ENCODE measurements at places on chromosomes 11 and 22. TPM values are rescaled to one million over a fixed set of nuclear protein-coding genes. Genes with fewer than 3 reads are reported as not detected.

Gene SESN3
- 213 TPM for total RNA-seq

Gene TSPAN18
- 80.4 TPM for total RNA-seq

Gene F2
- total RNA-seq = 0.29 TPM

Gene UQCC3
- 5.7 TPM for total RNA-seq

Gene ADM2
- total RNA-seq = 37.6 TPM

Gene USP28
- 20.0 TPM for total RNA-seq

Gene PNPLA3
- total RNA-seq = 14.7 TPM

Gene GSTT2
- total RNA-seq = 0.76 TPM

Gene HPX
- total RNA-seq = 9.6 TPM

DNA sequence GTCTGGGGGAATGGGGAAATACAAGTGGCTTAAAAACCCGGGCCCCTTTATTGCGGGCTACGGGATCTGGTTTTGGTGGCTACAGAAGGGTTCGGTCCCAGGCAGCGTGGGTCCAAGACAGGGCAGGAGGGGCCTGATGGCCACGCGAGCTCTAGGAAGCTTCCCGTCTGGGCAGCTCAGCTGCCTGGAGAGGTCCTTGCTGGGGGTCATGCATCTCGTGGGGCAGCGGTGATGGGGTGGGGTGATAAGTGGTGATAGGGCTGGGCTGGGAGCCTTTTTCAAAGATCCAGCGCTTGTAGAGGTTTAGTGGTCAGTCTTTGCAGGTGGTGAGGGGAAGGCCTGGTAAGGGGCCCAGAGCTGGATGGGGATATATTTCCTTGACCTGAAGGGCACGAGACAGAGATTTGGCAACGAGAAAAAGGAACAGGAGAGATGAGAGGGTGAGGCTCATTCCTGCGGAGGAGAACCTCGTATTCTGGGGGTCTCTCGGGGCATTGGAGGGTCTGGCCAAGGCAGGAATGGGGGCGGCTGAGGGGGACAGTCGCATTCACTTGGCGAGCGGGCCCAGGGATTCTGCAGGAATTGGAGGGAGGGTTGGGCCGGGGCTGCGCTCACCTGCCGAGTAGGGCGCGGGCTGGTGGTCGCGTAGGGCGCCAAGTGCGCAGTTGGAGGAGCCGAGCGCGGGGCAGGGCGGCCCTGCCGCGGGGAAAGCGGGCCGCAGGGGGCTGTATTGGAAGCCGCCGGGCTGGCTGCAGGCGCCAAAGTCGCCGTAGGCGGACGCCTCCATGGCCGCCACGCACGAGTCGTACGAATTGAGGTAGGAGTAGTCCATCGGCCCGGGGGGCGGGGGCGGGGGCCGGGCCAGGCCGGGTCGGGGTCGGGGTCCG lies 560 bp downstream of the PHOX2A start:
- DNase-seq = no peak

DNA sequence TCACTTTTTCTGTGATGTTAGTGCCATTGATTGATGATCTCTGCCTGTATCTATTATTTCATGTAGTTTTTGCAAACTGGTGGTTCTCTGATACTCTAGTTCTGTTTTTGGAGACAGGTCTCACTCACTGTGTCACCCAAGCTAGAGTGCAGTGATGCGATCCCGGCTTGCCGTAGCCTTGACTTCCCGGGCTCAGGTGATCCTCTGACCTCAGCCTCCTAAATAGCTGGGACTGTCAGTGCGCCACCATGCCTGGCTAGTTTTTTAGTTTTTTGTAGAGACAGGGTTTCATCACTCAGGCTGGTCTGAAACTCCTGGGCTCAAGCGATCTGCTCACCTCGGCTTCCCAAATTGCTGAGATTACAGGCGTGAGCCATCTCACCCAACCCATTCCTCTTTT lies 16.4 kb downstream of the TEAD1 start:
- no peak for DNase-seq

- DNase-seq = no peak
These were observed 34.3 kb downstream of the SCUBE1 start for GRCh38 chr22:43308836-43309235.

GRCh38 chr22:25572708-25573171 lies 8.3 kb downstream of the GRK3 start:
- DNase-seq = no peak

GRCh38 chr22:49751966-49752597 lies 75.6 kb downstream of the BRD1 start:
- DNase-seq = no peak

GRCh38 chr11:12841946-12842630 lies 167.0 kb upstream of the RASSF10 start:
- no peak for DNase-seq

DNA sequence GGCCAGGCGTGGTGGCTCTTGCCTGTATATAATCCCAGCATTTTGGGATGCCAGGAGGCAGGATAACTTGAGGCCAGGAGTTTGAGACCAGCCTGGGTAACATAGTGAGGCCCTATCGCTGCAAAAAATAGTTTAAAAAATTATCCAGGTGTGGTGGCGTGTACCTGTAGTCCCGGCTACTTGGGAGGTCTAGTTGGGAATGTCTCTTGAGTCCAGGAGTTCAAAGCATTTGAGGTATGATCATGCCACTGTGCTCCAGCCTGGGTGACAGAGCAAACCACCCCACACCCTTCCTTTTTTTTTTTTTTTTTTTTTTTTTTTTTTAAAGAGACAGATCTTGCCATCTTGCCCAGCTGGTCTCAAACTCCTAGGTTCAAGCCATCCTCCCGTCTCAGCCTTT lies 16.8 kb downstream of the CBL start:
- DNase-seq = no peak

DNA sequence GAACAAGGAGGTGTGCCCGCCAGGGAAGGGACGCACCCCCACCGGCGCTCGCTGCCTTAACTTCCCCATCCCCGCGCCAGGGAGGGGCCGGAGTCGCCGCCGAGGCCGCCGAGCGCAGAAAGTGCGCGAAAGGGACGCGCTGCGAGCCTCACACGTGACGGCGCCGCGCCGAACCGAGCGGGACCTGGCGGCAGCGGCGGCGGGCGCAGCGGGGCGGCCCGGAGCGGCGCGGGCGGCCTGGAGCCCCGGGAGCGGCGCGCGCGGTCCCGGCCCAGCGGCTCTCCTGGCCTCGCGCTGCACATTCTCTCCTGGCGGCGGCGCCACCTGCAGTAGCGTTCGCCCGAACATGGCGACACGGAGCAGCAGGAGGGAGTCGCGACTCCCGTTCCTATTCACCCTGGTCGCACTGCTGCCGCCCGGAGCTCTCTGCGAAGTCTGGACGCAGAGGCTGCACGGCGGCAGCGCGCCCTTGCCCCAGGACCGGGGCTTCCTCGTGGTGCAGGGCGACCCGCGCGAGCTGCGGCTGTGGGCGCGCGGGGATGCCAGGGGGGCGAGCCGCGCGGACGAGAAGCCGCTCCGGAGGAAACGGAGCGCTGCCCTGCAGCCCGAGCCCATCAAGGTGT lies at the start of gene SORL1:
Gene SORL1 (plus strand): TSS at position 329 of the 623 bp plus-strand sequence. CDS start 18 bp downstream, at position 347.
- DNase-seq = peak; percentile 86

- no peak for DNase-seq
These were observed 26.1 kb downstream of the GLYATL1 start for GRCh38 chr11:58965246-58965985.

DNA sequence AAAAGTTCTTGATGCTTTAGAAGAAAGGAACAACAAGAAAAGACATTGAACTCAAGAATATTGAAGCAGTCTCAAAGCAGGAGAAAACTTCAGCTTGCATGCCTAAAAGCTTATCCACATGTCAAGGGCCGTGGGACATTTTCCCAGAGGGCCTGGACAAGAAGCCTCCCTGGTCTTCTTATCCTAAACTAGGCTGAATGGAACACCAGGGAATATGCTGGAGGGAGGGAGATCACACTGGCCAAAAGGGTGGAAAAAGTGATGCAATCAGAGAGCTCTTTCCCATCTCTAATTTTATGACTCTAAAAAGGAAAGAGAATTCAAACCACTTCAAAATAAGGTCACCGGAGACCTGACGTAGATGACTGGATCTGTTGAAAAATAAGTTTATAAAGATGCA lies 107.2 kb downstream of the MPPED2 start:
- no peak for DNase-seq

DNA sequence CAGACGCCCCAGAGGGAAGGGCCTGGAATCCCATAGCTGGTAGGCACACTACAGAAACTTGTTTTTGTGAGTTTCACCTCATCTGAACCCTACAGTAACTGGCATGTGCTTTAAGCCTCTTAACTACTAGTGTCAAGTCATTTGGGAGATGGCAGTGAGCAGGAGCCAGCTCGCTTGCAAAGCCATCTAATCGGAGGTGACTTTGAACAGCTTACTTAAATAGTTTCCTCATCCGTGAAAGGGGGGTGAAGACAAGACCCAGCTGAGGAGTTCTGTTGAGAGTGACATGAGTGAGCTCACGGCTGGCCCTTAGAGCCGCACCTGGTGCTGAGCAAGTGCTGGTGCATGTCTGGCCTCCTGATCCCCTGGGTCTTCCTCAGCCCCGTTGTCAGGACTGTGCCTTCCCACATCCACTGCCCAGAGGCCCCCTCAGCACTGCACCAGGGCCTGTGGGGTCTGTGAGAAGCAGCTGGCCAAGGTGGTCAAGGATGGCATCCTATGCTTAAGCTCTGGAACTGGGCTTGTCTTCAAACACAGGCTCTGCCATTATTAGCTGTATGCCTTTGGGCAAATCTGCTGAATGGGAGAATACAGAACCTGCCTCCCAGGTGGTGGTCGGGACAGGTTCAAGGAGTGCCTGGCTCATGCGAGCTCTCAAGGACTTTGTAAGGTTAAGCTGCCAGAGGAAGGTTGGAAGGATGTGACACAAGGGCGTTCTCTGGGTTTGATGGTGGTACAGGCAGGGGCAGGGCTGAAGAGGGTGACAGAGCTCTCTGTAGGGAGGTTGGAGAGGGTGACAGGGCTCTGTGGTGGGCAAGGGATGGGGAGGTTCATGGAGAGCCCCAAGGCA lies 27.3 kb downstream of the INCENP start:
- DNase-seq = no peak

GRCh38 chr22:47161631-47162030 lies 399.2 kb downstream of the TBC1D22A start:
- DNase-seq = peak; percentile 17

GRCh38 chr11:9038541-9038940 lies 34.7 kb upstream of the NRIP3 start:
- no peak for DNase-seq

DNA sequence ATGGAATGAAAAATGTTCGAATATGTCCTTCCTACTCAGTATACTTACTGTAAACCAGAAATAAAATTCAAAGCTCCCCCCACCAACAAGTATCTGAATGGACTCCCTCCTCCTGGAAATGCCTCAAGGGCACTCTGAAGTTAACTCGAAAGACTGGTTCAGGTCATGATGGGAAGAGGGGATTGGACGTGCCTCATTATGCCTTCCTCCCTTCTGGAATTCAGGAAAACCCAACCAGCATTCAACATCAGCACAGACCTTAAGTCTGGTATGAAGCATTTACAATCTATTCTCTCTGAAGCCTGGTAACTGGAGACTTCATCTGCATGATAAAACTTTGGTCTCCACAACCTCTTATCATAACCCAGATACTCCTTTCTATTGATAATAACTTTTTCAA lies 428.3 kb upstream of the RAG2 start:
- DNase-seq = no peak

GRCh38 chr11:26512196-26512595 lies 59.9 kb downstream of the MUC15 start:
- DNase-seq = no peak

GRCh38 chr11:17531636-17532113 lies 12.5 kb downstream of the USH1C start:
- DNase-seq = no peak

GRCh38 chr11:693415-693831 lies 1.6 kb downstream of the DEAF1 start:
- DNase-seq = no peak

DNA sequence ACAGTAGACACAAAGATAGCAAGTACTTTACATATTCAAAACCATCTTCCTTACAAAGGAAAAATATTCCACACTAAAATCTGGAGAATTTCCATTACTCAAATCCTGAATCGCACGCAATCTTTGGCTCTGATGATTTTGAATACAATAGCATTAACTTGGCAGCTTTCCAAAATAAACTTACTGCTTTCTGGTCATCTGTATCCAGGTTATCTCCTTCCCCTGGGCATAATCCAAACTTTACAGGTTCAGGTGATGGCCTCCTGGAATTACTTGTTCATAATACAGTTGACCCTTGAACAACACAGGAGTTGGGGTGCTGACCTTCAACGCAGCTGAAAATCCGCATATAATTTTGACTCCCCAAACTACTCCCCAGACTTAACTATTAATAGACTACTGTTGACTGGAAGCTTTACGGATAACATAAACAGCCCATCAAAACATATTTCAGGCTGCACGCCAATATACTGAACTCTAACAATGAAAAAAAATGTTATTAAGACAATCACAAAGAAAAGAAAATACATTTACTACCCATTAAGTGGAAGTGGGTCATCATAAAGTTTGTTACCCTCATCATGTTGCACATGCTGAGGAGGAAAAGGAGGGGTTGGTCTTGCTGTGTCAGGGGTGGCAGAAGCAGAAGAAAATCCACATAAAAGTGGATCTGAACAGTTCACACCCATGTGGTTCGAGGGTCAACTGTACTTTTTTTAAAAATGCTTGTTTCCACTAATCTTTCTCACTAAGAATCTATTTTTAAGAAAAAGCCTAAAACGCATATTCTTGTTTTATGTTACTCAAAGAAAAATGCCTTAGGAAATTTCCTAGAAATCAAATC lies 6.5 kb downstream of the MTMR2 start:
- no peak for DNase-seq

DNA sequence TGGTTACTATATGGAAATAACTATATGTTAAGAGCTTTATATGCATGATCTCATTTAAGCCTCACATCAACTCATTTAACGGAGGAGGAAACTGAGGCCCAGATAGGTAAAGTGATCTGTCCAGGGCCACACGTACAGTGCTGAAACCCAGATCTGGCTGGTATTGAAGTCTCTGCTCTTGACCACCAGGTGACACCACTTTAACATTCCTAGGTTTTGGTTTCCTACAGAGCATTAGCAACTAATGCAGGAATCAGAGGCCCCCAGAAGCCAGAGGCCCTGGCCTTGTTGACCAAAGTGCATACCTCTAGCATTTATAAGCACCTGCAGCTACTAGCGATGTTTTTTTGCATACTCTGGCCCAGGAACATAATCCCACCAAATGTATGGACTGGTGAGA lies 12.9 kb upstream of the LIMK2 start:
- no peak for DNase-seq

DNA sequence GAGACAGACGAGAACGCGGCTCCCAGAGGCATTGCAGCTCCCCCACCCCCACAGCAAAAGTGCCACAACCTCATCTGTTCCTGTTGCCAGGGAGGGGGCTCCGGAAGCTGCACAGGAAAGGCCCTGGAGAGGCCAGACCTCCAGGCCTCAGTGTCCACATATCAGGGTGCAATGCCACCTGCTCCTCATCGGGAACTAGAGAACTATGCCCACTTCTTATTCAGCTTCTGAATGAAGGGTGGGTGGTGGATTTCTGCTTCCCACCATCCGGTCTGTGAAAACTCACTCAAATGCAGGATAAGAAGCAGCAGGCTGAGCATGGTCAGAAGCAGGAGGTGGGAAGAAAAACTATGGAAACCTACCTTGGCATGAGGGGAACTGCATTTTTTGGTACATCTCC lies 105.9 kb downstream of the MED15 start:
- DNase-seq = no peak

- DNase-seq = no peak
These were observed 19.4 kb upstream of the PPFIA1 start for GRCh38 chr11:70250876-70251658.

Measured in glutamatergic neuron (in vitro differentiated cells).